ENCODE measurements at places on chromosomes 4 and X.

DNA sequence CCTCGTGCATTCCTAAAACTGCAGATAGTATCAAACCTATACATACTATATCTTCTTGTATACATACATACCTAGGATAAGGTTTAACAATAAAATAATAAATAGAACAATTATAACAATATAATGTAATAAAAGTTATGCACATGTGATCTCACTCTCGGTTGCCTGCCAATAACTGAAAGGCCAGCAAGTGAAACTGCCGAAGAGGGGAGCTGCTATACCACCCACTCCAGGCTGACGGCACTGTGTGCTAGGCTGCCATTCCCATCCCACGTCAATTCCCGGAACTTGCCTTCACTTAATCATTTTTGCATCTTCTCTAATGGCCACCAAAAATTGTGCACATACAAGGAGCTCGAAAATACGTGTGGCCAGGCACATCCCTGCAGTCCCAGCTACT, 451.1 kb upstream of the FAT1 start:
- DNase-seq: no peak

DNA sequence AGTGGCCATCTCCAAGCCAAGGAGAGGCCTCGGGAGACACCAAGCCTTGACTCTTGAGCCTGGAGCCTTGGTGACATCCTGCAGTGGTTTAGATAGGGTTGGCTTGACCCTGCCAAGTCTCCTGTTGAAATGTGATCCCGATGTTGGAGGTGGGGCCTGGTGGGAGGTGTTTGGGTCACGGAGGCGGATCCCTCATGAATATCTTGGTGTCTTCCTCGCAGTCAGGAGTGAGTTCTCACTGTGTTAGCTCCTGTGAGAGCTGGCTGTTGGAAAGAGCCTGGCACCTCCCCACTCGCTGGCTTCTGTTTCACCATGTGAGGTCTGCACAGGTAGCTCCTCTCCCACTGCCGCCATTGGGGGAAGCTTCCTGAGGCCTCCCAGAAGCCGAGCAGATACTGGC, 38.8 kb downstream of the ADRA2C start:
- no peak for DNase-seq

GRCh38 chr4:185479507-185479971, 8.0 kb upstream of the CCDC110 start:
- DNase-seq: no peak

DNA sequence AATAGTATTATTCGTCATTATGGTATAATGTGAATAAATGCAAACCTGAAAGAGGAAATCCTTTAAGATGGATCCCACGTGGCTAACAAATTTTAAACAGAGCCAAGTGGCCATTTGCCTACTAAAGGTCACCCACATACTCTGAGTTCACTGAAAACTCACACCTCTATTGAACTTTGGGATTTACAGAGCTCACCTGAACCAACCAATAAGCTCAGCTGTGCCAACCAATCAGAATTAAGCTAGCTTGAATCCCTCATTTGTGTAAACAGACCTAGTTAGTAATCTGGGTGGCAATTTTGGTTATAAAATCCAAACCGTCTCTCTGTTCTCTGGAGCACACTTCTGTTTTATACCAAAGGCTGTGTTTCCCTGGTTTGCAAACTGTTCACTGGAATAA, 5.4 kb upstream of the NUDT9 start:
- no peak for DNase-seq

- DNase-seq: no peak
These were observed 703.0 kb downstream of the PCDH18 start for GRCh38 chr4:136829280-136829679.

- DNase-seq: no peak
These were observed 21.7 kb downstream of the PDLIM3 start for GRCh38 chr4:185513489-185514181.

GRCh38 chr4:100359441-100359840, 158.4 kb downstream of the EMCN start:
- no peak for DNase-seq

DNA sequence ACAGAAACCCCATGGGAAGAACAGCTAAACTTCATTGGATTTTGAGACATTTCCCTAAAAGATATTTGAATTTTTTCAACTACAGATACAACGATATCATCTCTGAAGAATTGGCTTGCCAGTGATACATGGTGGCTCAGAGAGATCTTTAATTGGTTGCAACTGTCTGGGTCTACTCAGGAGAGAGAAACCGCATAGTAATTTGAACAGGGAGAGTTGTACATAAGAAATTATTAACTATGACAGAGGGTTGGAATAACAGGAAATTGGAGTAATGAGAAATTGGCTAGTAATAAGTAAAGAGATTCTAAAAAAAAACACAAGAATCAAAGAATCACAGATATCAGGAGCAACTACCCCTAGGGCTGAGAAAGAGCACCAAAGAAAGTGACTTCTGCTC, 118.4 kb downstream of the KLHL13 start:
- no peak for DNase-seq

GRCh38 chrX:107421337-107421861, 28.1 kb upstream of the FRMPD3 start:
- DNase-seq: no peak

DNA sequence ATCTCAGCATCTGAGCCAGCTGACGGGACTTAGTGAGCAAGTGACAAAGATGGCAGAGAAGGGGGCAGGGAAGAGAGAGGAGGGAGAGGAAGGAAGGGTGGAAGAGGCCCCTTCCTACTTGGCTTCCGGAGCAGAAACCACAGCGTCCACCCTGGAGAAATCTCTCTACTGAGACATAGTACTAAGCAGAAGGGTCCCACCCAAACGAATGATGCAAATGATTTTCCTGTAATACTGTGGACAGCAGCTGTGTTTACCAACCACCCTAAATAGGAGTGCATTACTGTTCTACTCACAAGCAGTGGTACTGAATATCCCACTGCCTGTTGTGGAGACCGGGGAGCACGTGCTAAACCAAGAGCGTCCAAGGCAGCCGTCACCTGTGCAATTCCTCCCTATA, 29.4 kb downstream of the DTHD1 start:
- no peak for DNase-seq

GRCh38 chr4:160026721-160027120, 923.8 kb downstream of the RAPGEF2 start:
- DNase-seq: no peak

DNA sequence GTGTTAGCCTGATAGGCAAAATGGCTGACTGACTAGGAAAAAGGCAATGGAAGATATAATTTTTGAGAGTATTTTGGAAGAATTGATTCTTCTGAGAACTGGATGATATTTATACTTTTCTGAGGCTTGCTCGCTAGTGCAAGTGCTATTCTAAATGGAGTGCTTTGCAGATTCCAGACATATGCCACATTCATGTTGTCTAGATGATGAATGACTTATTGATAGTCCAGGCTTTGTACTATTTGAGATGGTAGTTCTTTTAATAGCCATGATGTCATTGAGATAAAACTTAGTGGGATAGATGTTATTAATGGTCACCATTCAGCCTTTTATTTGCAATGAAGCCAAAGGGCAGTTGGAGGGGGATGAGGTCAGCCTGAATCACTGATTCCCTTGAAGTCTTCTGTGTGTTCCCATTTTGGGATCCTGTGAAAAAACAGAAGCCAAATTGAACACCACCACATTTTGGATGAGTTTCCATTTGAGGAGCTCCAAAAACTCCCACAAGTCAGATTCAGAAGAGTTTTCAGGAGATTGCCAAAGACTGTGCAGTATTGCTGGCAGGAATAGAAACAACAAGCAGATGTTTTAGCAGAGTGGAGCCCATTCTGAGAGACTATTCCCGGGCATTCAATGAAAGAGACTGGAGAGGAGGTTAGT, 184.1 kb downstream of the IL1RAPL2 start:
- DNase-seq: no peak

DNA sequence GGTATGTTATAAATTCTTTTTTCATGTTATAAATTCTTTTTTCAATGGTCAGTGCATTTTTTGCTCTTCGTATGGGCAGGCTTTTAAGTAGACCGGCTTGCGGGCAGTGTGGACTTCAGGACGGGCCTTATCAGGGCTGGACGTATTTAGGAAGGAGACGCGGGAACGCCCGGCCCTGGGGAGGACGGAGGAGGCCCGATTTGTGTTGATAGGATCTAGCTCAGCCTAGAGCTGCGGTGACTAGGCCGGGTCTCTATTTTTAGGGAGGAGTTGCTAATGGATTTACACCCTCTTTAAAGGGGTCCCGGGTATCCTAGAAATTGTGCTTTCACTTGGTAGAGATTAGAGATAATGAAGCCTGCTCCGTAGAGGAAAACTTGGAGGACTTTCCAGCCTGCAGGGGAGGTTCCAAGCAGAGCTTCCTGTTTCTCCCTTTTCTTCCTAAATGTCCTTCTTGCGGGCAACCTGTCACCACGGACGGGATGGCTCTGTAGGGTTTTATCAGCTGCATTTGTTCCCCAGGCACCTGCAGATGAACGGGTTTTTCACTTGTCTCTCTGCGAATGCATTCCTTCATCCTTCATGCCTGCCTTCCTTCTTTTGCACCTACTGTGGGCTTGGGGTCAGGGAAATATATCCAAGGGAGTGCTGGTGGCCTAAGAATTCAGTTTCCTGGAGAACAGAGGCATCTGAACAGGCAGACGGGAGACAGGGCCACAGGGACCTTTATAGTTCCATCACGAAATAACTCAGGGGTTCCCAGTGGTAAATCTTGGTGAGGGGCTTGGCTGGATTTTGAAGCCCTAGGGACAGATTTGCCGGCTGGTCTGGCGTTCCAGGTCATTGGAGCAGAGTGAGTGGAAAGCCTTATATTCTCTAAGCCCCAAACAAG, 1.4 kb downstream of the CD99 start:
- no peak for DNase-seq

GRCh38 chr4:141896687-141897086, 260.3 kb downstream of the IL15 start:
- DNase-seq: no peak

DNA sequence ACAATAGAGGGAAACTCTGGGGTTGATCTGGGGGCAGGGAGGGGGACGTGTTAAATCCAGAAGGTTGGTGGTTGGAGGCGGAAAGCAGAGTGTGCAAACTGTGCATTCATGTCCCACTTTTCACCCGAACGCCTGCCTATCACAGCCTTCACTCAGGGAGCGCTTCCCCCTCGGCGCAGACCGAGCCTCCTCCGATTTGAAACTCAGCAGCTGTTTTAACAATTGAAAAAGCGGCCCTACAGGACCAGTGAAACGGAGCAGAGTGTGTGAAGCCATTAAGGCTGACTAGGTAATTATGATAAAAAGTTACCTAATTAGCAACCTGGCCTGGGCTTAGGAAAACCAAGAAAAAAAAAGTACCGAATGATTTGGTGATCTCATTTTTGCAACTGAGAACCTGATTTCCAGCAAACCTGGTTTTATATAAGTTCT, 685 bp upstream of the NDNF start:
- DNase-seq: no peak

DNA sequence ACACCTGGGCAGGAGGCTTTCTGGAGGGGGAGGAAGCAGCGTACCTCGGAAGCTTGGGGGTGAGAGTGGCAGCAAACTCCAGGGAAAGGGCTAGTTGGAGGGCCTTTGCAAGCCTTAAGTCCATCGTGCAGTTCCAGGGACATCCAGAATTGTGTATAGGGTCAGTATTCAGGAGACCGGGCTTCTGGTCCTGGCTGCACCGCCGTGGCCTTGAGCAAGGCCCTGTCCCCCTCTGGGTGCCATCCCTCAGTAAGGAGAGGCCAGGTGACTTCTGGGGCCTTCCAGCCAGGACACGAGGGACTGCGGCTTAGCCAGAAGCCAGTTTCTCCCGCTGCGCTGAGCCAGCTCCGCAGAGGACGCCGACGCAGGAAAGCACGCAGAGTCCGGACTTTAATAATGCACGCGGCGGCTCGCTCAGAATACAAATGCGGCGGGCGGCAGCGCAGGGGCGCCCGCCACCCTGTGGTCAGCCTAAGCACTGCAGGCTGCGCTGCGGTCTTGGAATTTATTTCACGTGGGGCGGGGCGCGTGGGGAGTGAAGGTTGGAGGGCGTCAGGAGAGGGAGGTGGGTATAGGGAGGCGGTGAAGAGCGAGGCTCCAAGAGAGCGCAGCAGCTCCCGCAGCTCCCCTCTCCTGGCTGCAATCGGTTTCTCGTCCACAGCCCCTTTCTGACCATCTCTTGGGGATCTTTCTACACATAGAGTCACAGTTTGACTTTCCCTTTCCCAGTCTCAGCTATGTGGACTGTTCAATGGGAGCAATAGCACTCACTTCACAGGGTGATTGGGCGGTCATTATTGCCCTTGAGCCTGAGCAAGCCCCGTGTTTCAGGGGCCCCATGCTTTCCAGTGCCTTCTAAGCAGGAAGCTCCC, 94.1 kb upstream of the GPR50 start:
- DNase-seq: peak; percentile 1

GRCh38 chrX:116317409-116317808, 119.0 kb upstream of the SLC6A14 start:
- DNase-seq: no peak

DNA sequence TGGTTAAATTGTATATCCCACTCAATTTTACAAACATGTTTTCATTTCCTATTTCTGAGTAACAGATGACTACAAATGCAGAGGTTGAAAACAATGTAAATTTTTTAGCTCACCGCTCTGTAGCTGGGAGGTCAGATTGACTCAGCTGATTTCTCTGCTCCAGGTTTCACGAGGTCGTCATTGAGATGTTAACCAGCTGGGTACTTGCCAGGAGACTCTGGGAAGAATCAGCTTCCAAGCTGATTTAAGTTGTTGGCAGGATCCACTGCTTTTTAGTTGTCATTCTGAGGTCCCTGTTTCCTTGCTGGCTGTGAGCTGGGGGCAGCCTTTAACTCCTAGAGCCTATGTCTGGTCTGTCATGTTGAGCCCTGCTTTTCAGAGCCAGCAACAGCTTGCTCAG, 864.3 kb upstream of the AGA start:
- no peak for DNase-seq
